Stimulated activated naive CD4-positive, alpha-beta T cell treated with Interleukin-2 at 50 U/mL for 16 hours (primary cell): ENCODE measurements at places on chromosomes 7 and 10.
A peak's percentile ranks its signal among the peaks of the same experiment; 100 is the strongest.

DNA sequence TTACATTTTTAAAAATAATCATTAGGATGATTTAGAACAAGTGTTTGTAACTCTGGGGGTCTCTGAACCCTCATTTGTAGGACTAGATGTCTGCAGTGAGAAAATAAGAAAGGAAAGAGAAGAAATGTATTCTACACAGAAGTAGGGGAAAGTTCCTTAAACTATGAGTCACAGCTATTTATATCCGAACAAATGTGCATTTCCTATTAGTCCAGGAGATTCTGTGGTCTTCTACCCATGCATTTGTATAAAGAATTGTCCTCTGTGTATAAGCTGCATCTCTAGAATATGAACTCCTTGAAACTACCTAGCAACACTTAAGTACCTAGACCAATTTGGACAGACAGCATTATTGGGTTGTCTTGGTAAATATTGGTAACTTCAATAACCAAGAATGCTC is 15.9 kb upstream of the CD36 start:
- no peak for DNase-seq

GRCh38 chr7:76060842-76061241 is 12.9 kb downstream of the MDH2 start:
- DNase-seq = no peak

- DNase-seq = no peak
Observed at GRCh38 chr10:112904000-112904399, 46.0 kb upstream of the TCF7L2 start.

DNA sequence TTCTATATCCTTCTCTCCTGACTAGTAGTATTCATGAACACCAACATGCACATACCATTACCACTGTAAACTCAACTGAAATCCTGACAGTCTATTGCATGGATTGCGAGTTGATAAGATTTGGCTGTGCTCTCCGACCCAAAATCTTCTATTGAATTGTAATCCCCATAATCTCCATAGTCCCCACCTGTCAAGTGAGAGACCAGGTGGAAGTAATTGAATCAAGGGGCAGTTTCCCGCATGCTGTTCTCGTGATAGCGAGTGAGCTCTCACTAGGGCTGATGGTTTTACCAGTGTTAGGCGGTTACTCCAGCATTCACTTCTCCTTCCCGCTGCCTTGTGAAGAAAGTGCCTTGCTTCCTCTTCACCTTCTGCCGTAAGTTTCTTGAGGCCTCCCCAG is 261.8 kb downstream of the PHF14 start:
- DNase-seq = no peak

- peak; percentile 44 for DNase-seq
Observed at GRCh38 chr7:16646472-16647072, 591 bp downstream of the BZW2 start.

DNA sequence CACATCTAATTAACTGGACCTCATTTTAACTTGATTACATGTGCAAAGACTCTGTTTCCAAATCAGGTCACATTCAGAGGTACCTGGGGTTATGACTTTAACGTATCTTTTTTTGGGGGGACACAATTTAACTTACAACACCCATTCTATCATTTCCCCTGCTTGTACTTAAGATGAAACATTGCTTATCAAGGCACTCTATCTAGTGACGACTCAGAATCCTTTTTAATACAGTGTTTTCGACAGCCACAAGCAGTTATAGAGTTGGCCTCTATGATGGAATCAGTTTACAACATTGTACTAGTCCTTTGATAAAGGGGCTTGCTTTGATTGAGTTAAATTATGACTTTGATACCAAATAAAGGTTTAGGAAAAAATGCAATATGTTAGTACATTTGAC is 22.7 kb downstream of the BBS9 start:
- DNase-seq = no peak

DNA sequence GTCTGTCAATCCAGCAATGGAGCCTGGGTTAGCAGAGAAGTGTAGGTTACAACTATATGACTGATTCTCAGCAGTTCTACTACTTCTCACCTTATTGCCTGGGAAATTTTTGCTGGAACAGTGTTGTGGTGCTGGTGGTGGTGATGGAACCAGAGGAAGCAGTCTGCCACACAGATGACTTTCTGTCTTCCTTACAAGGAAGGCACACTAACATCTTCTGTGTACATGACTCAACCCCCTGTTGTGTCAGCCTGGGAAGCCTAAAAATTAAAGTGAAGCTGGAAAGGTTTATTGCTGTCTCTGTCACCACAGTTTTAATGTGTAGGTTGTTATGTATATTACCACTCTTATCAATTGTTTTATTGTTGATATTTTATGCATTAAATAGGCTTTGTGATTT is 40.3 kb downstream of the ANKRD7 start:
- DNase-seq = no peak

DNA sequence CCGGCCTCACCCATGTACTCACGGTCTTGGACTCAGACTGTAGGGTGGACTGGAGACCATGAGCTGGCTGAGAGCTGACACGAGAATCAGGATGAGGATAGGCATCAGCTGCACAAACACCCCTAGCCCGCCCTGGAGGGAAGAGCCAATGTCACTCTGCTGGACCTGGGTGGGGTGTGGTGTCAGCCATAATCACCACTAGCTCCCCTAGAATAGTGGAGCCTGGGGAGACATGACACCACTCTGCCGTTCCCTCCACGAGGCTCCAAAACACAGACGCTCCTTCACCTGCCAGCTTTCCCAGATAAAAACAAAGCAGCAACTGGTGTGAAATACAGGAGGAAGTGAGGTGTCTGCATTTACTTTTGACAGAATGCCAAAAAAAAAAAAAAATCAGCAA is 16.5 kb downstream of the DNAJB12 start:
- no peak for DNase-seq

GRCh38 chr7:40659231-40659630 is 524.4 kb downstream of the SUGCT start:
- no peak for DNase-seq
